ENCODE measurements at places on chromosomes 6 and 20.

DNA sequence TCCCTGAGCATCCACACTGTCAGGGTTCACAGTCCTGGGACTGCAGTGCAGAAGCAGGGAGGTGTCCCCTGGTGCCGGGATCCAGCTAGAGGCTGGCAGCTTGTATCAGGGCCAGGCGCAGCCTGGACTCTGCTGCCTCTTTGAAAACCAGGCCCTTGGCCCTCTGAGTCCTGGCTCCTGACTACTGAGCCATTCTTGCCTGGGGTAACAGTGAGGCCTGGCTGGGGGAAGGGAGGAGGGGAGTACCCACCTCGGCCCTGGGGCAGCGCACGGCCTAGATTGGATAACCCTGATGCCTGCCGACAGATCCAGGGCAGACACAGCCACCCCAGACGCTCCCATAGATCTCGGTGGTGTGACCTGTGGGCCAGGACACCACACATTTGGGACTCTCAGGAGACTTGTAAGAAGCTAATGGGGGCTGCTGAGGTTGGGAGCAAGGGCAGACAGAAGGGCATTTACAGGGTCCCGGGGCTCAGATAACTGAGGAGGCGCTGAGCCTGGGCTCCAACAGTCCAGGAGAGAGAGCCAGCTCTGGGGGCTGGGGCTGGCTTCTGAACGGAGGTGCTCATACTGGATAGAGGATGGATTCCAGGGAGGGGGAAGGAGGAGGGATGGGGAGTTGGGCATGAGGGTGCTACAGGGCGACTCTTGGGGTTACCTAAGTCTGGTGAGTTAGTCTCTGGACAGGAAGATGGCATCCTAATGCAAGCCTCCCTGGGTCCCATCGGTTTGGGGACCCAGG, 30.5 kb downstream of the SPDEF start:
- DNase-seq: no peak

DNA sequence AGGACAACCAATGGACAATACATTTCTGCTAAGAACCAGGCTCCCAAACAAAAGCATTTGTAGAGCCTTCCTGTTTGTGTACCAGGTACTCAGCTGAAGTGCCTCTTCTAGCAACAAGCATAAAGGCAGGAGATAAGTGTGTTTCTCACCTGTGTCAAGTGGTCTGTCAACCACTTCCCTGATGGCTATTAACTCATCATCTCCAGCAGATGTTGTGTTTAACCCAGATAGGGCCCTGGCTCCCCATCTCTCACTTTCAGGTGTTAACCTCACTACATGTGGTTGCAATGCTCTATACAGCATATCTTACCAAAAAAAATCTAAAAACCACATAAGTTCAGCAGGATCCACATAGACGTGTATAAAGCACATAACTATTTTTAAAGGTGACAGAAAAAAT, 9.6 kb upstream of the IL17A start:
- no peak for DNase-seq

- DNase-seq: no peak
Observed at GRCh38 chr6:95905132-95905531, 110.6 kb upstream of the FUT9 start.

GRCh38 chr6:46513533-46513932, 22.3 kb upstream of the RCAN2 start:
- DNase-seq: no peak

- DNase-seq: no peak
Observed at GRCh38 chr6:53989504-53989903, 121.7 kb upstream of the MLIP start.

- DNase-seq: no peak
Observed at GRCh38 chr6:163720005-163720404, 305.5 kb downstream of the QKI start.

- peak; percentile 25 for DNase-seq
Observed at GRCh38 chr6:85537055-85537494, 56.6 kb downstream of the SNX14 start.

DNA sequence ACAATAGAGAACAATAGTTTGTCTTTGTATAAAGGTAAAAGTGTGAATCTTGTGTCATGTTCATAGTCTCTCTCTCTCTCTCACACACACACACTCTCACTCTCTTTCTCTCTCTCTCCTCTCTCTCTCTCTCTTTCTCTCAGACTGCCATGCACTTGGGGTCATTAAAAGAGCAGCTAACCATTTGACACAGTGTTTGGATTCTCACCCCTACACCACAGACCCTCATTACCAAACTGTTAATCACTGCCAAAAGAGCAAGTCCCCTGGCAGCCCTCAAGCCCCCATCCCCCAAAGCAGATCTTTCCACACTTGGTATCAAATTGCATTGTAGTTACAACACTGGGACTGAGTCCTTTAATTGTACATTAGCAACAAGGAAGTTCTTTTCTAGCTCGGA, 305.8 kb upstream of the RSPO3 start:
- DNase-seq: peak; percentile 42

DNA sequence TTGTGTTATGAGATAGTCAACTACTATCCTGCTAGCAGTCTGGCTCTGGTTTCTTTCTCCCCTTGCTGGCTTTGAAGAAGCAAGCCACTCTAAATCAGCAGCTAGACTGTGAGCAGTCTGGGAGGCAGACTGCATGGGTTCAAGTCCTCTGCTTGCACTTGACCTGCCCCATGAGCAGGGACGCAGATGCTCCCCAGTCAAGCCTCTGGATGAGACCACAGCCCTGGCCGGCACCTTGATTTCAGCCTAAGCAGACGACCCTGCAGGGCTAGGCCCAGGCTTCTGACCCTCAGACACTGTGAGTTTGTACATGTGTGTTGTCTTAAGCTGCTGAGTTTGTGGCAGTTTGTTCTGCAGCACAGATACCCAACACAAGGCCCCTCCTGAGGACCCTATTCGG, 105.8 kb downstream of the SULF2 start:
- DNase-seq: no peak

GRCh38 chr20:63704749-63705117, 3.0 kb downstream of the ARFRP1 start:
- no peak for DNase-seq

DNA sequence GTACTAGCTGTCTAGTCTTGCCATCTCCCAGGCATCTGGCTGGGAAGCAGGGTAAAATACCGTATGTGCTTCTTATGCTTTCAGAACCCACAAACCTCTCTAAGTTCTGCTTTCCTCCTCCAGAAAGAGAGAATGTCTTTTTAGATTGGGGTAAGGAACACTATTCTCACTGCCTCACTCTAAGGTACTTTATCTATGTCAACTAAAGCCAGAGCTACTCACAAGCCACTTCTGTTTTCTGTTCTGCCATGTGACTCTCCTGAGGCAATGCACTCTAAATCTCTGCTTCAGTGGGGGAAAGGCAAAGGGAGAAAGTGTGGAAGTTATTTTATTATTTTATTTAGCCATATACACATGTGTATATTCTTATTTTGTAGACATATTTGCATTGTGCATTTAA, 15.6 kb downstream of the MEP1A start:
- DNase-seq: no peak

DNA sequence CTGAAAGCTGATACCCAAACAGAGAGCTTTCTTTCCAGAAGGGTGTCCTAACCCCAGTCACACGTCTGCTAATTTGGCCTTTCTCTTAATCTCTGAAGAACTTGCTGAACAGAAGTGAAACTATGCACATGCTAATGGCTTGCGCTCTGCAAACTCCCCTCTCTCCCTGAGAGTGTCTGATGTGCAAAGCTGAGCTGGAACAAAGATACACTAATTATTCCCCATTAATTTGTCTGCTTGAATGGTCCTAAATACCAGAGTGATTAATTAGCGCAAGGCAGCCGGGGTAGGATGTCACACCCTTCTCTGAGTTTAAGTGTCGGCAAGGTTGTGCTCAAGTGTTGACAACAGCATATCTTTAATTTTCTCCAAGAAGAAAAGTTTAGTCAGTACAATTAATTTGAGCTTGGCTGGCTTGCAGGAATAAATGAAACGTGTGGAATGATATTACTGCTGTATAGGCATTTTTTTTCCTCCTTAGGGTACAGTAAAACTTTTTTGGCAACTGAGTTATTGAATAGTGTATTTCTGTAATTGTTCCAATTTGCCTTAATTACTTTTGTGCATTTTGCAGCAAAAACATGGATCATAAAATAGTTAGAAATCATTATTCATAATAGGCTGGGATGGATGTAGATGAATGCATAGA, 715.9 kb upstream of the POU3F2 start:
- DNase-seq: no peak

DNA sequence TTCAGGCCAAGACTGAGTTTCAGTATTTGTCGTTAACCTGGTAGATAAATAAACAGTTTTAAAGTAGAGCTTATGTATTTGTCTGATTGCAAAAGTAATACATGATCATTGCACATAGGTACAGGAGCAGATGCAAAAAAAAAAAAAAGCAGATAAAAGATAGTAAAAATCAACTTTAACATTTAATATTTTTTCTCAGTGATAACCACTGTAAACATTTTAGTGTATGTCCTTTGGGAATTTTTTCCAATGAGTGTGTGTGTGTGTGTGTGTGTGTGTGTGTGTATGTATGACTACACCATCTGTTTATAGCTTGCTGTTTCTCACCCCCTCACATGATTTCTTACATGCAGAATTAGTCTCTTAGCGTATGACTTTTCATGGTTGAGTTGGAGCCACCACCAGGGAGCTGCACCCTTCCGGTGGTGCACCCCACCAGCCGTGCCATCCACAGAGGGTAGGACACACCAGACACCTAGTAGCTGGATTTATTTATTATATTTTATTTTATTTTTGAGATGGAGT, 26.3 kb downstream of the WRNIP1 start:
- DNase-seq: no peak

DNA sequence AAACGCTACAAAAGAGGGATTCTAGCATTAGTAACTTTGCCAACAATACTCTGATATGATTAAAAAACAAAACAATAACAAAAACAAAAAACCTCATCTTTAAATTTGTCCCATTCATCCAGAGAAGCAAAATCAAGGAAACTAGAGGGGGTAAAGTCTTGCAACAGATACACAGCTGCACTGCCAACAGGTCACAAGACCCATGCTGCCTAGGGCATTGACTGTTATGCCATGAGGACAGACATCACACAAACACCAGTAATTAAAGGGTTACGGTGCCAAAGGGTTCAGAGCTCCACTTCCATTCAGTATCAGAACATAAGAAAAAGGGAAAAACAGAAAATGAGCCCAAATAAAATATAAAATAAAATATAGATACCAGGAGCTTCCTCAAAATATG, 1.6 kb downstream of the TBC1D20 start:
- no peak for DNase-seq

DNA sequence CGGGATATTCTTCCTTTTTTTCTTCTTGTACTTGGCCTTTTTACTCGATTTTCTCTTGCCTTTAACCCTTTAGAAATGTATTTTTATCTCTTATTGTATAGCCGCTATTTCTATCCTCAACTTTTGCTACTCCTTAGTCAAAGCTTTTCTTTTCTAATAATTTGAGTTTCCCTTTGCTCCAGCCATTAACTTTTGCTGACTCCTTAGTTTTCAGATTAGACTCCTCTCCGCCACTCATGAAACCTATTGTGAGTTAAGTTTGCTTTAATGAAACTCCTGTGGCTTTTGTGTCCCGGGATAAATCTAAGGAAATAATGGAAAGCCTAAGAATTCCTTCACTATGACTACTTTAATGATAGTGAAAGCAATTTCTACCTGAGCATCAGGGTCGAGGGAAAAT, 590.3 kb upstream of the CITED2 start:
- DNase-seq: no peak

DNA sequence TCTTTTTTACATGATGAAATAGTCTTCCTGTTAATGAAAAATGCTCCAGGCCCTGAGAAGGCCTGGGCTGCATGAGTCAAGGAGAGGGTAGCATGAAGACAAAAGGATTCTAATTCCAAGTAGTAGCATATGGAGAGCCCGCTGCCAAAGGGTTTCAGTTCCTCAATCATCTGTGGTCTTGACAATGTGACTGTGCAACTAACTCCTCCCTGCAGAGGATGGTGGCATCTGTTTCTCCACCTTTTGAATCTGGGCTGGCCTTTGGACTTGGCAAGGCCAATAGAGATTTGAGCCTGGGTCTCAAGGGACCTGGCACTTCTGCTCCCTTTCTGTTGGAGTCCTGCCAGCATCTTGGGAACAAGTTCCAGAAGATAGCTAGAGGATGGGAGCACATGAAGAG, 35.1 kb upstream of the ANKEF1 start:
- no peak for DNase-seq

- DNase-seq: no peak
Observed at GRCh38 chr6:46287681-46288080, 116.9 kb upstream of the ENPP5 start.

DNA sequence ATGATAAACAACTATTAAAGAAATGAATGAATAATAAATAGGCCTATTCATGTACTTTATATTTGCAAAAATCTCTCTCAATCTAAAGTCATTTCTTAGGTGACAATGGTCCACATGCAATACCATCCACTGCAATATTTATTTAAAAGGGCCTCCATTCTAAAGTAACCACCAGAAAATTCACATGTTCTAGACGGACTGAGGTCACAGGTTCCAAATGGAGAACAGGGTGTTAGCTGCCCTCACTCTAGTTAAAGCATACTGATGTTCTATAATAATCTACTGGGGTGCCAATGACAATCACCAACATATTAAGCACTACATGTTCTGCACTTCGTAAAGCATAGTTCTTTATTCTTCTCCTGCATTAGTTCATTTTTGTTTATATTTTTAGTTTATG, 1.2 kb downstream of the HBS1L start:
- DNase-seq: no peak

GRCh38 chr6:35181933-35182612, 31.7 kb upstream of the SCUBE3 start:
- peak; percentile 67 for DNase-seq

DNA sequence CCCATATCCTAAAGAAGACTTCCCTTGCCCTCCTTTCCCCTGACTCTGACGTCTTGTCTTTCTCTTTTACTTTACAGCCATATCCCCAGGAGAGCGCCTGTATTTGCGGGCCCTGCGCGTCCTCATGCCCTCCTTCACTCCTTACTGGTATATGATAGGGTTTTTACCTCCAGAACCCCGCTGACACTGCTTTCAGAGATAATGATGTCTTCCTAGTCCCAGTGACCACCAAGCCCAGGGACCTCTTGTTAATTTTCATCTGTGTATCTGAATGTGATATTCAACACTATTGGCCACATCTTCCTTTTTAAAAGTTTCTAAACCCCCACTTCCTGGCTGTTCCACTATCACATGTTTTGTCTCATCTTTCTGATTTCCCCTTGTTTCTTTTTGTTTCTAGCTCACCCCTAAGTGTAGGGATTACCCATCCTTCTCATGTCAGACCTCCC, 102.0 kb downstream of the HIVEP1 start:
- no peak for DNase-seq

GRCh38 chr6:41901882-41902519, 6.8 kb upstream of the USP49 start:
- no peak for DNase-seq

DNA sequence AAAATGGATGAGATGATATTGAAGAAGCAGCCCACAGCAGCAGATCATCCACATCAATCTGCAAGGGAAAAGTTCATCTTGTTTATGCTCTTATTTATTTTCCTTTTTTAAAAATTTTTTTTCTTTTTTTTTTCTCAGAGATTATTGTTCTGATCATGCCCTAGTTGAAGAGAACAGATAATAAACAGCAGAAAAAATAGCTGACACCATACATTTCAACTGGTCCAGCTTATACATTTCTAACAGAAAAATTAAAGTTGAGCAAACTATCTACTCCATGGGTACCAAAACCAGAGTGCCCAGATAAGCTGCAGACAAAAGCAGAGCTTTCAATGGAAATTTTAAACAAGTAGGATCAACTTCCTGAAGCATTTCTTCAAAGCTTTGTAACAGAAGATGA, 9.3 kb downstream of the KIAA0319 start:
- no peak for DNase-seq

- no peak for DNase-seq
Observed at GRCh38 chr6:55601120-55601519, 22.1 kb upstream of the HMGCLL1 start.

GRCh38 chr6:15313367-15313766, 67.5 kb downstream of the JARID2 start:
- no peak for DNase-seq
